MCF 10A (cell line): ENCODE measurements at places on chromosomes 13 and 19. TPM values are rescaled to one million over a fixed set of nuclear protein-coding genes. Genes with fewer than 3 reads are reported as not detected.

DNA sequence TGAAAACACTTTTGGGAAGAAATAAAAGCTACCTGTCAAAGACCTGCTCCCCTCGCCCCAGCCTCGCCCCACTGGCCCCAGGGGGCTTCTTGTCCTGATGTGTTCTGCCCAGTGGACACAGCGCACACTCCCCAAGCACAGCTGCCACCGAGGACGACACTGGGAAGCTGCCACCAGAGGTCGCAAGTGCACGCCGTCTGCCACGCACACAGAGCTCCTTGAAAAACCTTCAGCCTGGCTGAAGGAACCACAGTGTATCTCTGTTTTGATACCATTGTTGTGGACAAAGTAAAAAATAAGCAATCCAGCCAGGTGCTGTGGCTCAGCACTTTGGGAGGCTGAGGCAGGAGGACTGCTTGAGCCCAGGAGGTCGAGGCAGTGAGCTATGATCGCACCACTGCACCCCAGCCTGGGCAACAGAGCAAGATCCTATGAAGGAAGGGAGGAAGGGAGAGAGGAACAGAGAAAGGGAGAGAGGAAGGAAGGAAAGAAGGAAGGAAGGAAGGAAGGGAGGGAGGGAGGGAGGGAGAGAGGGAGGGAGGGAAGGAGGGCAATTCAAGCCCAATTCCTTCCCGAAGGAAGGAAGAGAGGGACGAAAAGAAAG is 57.3 kb downstream of the CEBPG start:
- DNase-seq, result peak; percentile 72

- DNase-seq, result no peak
Observed at GRCh38 chr19:38381138-38381537, 6.7 kb downstream of the GGN start.

Gene ZNF132
- total RNA-seq, result not detected in 2 replicates

DNA sequence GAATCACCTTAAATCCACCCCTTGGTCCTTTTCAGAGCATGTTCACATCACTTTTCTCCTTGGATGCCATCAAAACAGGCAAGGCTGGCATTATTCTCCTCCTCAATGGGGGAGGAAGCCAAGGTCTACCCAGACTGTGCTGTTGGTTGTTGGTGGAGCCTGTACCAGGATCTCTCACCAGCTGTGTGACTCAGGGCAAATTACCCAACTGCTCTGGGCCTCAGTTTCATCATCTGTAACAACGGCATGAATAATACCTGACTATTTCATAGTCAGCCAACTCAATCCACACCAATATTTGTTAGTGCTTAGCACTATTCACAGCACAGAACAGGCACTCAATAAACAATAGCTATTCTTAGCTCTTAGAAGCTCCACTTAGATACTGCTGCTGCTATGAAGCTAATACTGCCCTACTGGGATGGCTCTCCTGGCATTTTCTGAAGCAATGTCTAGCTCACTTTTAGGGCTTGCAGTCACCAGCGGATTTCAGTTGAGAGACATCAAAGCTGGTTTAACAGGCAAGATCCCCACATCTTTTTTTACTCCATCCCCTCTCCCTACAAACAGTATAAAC is 116.9 kb downstream of the CCNA1 start:
- DNase-seq, result peak; percentile 15

DNA sequence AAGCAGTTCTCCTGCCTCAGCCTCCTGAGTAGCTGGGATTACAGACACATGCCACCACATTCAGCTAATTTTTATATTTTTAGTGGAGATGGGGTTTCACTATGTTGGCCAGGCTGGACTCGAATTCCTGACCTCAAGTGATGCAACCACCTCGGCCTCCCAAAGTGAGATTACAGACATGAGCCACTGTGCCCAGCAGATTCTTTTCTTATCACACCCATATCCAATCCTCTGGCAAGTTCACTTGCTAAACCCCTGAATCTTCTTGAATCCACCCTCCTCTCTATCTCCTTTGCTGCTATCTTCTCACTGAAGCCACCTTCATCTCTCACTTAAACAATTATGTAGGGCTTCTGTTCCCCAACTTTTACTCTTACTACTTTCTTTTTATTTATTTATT is 17.5 kb downstream of the TMEM143 start:
- no peak for DNase-seq
